ENCODE measurements at places on chromosomes 4 and X.

DNA sequence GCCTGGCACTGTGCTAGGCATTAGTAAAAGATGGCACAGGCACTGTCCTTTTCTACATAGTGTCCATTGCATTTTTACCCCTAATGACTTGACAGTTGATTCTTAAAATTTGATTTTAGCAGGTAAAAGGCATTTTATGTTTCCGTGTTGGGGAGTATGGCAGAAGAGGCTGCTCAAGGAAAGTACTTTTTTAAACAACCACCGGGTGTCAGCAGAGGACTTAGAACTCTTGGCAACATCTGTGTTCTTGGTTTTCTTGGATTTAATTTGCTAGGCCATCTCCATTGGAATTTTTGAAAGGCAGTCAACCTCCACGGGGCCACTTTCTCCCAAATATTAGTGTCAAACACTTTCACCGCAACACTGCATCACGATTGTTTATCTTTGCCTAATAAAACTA lies 102.9 kb downstream of the TSPAN7 start:
- DNase-seq: peak; percentile 0

- no peak for DNase-seq
Observed at GRCh38 chr4:101419336-101420135, 72.2 kb upstream of the PPP3CA start.

GRCh38 chrX:13703135-13703534 lies 14.2 kb downstream of the RAB9A start:
- no peak for DNase-seq

DNA sequence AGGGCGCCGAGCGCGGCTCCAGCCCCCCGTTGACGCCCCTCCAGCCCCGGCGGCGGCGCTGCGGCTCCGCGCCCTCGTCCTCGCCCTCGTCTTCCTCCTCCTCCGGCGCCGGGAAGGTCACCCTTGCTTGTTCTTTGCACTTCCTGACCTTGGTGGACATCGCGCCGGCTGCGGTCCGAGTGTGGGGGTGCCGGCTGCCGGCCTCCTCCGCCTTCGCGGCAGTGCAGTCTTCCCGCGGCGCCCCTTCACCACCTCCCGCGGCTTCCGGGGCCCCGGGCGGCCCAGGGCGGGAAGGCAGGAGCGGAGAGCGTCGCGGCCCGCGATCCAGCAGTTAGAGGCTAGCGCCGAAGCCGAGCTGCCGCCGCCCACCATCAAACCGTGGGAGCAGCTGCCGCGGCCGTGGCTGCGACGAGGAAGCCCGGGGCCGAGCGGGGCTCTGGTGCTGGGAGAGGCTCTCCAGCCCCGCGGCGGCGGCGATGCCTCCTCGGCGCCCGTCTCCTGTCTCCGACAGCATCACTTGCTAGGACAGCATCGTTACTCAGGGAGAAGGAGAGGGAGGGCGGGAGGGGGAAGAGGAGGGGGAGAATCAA lies at the start of gene TRPC3:
Gene TRPC3, minus strand, starts transcription at position 540 of the 590 bp plus-strand sequence. Its CDS starts 380 bp downstream, at position 160.
- no peak for DNase-seq

GRCh38 chr4:96525898-96526297 lies 686.0 kb downstream of the PDHA2 start:
- no peak for DNase-seq

- no peak for DNase-seq
Observed at GRCh38 chr4:59698041-59698440, 1502.1 kb upstream of the ADGRL3 start.

DNA sequence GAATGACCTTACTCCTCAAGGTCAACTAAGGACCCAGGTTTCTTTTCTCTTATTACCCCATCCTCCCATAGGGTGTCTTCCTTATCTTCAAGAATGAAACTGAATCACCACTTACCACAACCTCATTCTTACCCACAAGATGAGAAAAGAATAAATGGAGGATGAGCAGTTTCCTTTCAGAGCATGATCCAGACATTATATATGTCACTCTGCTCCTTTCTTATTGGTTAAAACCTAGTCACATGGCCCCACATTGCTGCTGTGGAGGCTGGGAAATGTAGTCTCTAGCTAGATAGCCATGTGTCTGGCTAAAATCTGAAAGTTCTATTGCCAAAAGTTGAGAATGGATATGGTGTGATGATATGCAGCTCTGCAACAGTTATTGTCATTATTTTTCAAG lies 62.4 kb upstream of the RAI2 start:
- no peak for DNase-seq
